Fibroblast of skin of scalp (primary cell): ENCODE measurements at places on chromosomes 11 and 22.

GRCh38 chr22:43901976-43902643 lies 10.3 kb upstream of the PNPLA5 start:
- DNase-seq, result peak; percentile 92

GRCh38 chr22:38009000-38009806 lies 24.8 kb upstream of the SOX10 start:
- DNase-seq, result no peak

DNA sequence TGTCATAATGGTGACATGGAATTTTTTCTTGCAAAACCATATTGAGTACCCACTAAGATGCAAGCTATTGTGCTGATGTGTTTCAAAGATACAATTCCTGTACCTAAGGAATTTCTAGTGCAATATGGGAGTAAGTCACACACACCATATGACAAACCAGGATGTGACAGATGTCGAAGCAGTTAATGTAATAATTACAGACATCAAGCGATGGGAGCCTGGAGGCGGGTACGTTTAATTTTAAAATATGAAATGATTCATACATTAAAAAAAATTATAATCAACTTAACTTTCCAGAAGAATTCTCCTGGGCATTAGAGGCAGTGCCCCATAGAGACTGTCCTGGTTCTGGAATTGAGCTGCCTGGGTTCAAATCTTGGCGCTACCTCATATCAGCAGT lies 6.0 kb downstream of the SYCE3 start:
- no peak for DNase-seq

DNA sequence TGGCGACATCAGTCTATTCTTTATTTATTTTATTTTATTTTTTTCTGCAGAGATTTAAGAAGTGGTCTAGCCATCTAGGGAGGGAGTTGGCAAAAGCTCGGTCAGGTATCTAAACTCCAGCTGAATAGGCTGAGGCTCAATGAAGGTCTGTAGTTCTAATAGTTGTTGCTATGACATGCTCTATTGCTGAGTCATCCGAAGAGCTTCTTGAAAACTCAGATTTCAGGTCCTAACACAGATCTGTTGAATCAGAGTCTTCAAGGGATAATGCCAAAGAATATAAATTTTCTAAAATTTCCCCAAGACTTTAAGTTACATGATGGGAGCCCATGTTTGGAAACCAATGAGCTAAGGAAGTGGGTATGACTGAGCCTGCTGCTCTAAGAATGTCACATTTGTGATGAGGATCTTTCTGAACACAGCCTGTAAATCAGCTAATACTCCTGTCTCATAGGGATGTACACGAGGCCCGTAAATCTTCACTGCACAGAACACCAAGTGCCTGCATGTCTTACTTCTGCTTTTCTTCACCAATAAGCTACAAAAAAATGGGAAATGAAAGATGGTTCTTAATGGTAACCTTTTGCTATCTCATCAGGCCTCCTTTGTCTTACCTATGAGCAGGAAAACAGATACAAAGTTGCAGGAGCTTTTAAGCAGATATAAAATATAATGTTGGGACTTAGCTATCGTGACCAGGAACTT lies 901.4 kb upstream of the API5 start:
- DNase-seq, result peak; percentile 23

DNA sequence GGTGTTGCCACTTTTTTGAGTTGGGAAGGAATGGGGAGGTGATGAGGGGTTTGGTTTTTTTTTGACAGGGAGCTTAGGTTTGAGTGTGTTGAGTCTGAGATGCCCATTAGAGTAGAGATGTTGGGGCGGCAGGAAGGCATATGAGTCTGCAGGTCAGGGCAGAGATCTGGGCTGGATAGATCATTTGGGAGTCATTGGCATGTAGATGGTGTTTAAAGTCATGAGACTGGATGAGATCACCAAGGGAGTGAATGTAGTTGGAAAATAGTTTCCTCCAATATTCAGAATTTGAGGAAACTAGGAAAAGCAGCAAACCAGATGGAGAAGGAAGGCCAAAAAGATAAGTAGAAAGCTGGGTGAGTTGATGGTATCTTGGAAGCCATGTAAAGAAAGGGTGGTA lies 2.1 kb upstream of the ANAPC15 start:
- DNase-seq, result no peak

DNA sequence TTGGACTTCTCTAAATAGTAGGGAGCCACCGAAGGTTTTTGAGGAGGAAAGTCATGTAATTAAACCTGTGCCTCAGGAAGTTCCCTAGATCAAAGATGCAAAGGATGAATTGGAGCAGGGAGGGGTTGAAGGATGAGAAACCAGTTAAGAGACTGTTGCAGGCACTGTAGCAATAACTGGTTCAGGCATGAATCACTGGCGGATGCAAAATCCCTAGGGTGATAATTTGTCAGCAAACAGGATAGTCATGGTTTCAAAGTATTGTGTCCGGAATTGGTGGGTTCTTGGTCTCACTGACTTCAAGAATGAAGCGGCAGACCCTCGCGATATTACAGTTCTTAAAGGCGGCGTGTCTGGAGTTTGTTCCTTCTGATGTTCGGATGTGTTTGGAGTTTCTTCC lies 19.9 kb downstream of the TRIOBP start:
- peak; percentile 74 for DNase-seq

DNA sequence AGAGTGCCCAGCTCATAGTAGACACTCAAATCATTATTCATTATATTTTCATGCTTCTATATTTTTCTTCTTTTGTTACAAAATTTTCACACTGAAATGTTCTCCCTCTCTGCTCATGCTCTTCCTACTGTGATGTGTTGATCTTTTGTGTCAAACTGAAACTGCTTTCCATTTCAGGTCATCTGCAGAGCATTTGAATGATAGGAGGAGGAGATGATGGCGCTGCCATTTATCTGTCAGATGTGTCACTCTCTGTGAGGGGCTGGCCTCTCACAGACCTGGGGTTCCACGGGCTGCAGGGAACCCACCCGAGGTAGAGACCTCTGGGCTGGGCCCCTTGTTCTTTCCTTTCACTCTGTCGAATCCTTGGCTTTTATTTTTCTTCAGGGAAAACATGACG lies 41.1 kb downstream of the OR10A6 start:
- no peak for DNase-seq

DNA sequence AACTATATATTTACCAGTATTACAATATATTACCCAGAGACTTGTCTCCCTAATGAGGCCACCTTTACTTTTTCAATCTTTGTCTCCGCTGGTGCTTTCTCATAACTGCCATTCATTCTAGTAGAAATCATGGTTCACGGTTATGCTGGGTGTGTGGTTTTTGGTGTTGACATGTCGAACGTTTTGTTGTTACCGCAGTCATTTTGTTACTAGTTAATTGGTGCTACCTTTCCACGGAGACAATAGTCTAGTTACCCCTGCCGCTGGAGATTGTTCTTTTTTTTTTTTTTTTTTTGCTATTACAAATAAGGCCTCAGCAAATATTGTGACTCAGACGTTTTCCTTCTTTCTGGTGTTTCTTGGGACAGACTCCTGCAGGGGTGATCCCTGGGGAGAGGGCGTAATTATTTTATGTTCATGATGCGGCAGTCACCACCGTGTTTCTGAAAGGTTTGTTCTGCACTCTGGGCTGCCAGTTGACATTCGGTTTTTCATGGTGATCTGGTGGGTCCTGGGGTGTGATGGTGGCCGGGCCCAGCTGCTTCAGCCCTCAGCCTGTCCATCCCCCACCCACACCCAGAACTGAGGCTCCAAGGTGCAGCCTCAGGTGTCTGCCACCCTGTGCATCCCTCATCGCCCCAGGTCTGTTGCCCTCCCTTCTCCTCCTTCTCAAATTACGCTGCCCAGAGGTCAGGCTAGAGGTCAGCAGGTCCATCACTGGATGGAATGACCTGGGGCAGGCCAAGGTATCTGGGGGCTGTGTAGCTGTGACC lies 28.6 kb downstream of the LRP5 start:
- peak; percentile 64 for DNase-seq

- DNase-seq, result peak; percentile 49
Observed at GRCh38 chr22:29772170-29772641, 5.0 kb downstream of the UQCR10 start.

- peak; percentile 22 for DNase-seq
Observed at GRCh38 chr11:944711-945470, 19.2 kb downstream of the AP2A2 start.

GRCh38 chr11:77196961-77197360 lies 68.9 kb downstream of the MYO7A start:
- DNase-seq, result no peak

GRCh38 chr11:63239254-63239653 lies 4.1 kb downstream of the SLC22A25 start:
- no peak for DNase-seq

GRCh38 chr11:15665368-15665871 lies 550.7 kb downstream of the INSC start:
- DNase-seq, result no peak

GRCh38 chr11:11965192-11965591 lies 43.2 kb downstream of the DKK3 start:
- DNase-seq, result no peak

GRCh38 chr11:121500275-121500674 lies 47.5 kb upstream of the SORL1-AS1 start:
- no peak for DNase-seq

DNA sequence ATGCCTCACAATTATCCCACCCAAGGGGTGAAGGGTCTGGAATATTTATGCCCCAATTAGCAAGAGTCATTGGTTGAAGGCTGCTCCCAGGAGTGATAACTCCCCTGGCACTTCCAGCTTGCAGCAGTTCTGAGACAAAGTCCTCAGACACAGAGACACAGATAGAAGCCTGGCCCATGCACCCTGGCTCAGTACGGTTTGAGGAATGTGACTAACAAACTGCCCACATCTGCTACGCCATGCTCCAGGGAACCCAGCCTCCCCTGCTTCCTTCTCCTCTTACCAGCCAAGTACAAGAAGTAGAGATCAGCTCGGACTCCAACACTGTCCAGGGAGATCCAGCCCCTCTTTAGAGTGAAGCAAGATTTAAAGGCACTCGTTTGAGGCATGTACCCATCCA lies 48.5 kb upstream of the BMAL1 start:
- no peak for DNase-seq

DNA sequence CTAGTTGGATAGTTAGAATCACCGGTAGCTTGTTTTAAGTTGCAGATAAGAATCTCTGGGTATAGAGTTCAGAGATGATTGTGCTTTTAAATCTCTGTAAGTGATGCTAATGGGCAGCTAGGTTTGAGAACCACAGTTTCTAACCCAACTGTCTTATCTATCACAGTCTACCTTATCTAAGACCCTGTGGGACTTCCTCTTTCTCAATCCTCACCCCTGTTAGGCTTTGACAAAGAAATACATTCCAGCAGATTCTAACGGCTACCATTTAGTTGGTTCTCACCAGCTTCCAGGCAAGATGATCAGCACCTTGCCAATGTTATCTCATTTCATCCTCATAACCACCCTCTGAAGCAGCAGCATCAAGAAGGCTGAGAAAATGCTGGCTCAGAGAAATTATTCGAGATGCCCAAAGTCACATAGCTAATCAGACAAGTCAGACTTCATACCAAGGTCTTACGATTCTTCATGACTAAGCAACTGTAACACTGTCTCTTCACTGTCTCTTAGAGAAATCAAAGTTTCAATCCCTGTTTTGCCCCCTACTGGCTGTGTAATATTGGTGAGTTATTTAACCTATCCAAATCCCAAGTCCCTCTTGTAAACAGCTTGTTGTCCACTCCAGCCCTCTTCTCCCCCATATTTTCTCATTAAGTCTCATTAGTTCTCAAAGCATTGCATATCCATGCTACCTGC lies 192.4 kb upstream of the API5 start:
- DNase-seq, result no peak

DNA sequence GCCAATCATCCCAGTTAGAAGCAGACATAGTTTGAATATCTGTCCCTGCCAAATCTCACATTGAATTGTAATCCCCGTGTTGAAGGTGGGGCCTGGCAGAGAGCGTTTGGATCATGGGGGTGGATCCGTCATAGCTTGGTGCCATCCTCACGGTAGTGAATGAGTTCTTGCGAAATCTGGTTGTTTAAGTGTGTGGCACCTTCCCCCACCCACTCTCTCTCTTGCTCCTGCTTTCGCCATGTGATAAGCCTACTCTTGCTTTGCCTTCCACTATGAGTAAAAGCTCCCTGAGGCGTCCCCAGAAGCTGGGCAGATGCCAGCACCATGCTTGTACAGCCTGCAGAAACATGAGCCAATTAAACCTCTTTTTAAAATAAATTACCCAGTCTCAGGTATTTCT lies 5.0 kb upstream of the CCDC81 start:
- DNase-seq, result no peak

DNA sequence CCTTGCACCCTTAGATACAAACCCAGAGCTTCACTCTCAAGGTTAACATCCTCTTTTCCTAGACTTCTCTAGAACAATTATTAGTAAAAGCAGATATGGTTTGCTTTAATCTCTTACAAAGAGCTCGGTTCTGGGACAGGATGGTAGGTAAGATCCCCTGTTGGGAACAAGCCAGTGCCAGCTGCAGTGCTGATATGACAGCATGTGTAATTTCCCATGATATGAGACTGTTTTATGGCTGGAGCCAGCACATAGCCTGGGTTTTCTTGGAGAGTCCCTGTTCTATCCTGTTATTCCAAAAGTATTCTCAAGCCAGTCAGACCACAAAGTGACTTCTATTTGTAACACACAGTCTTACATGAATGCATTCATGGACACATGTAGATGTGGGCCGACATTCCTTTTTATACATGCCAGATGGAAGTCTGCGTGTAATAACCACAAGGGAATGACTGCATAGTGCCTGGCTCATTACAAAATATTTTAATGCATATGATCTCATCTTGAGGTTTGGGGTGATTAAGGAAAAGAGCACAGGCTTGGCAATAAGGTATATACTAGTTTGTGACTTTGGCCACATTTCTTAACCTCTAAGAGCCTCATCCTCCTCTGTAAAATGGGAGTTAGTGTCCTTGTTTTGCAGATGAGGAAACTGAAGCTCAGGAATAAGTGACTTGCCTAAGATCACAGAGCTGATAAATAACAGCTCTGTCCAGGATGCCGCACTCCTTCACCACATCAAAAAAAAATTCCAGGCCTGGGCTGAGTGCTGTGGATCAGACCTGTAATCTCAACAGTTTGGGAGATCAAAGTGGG lies 21.8 kb downstream of the CLMP start:
- DNase-seq, result peak; percentile 98

DNA sequence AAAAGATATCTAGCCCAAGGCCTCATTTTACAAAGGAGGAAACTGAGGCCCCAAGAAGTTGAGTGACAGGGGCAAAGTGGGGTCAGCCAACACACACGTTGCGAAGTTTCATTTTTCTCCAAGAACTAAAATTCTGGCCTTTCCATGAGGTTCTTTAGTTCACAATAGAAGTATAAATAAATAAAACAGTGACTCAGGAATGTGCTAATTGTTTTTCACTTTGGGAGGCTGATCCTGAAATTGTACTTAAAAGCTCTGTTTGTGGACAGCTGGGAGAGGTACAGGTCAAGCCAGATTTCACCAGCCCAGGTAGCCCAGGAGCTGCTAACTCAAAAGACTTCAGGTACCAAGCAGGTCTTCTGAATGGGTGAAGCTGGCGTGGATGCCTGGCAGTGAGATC lies 105.2 kb downstream of the TRAF6 start:
- DNase-seq, result no peak

DNA sequence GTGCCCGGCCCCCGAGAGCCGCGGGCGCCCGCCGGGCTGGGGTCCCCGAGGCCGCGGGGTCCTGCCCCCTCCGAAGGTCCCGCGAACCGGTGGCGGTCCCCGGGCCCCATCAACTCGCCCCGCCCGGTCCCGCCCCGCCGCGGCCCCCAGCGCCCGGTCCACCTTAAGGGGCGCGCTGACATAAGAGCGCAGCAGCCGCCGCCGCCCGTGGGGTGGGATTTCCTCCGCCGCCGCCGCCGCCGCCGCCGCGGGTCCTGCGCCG lies at the start of gene ZDHHC8:
ZDHHC8 (plus strand) TSS at position 208 of the 262 bp plus-strand sequence. CDS start 144 bp downstream, outside the sequence.
- DNase-seq, result peak; percentile 40
